ENCODE measurements at places on chromosomes 5 and 9.

- no peak for DNase-seq
Observed at GRCh38 chr5:178642351-178642909, 15.6 kb upstream of the CLK4 start.

- DNase-seq = no peak
Observed at GRCh38 chr5:172574871-172575223, 66.2 kb upstream of the NEURL1B start.

GRCh38 chr5:15334551-15335266 is 165.3 kb upstream of the FBXL7 start:
- DNase-seq = no peak

DNA sequence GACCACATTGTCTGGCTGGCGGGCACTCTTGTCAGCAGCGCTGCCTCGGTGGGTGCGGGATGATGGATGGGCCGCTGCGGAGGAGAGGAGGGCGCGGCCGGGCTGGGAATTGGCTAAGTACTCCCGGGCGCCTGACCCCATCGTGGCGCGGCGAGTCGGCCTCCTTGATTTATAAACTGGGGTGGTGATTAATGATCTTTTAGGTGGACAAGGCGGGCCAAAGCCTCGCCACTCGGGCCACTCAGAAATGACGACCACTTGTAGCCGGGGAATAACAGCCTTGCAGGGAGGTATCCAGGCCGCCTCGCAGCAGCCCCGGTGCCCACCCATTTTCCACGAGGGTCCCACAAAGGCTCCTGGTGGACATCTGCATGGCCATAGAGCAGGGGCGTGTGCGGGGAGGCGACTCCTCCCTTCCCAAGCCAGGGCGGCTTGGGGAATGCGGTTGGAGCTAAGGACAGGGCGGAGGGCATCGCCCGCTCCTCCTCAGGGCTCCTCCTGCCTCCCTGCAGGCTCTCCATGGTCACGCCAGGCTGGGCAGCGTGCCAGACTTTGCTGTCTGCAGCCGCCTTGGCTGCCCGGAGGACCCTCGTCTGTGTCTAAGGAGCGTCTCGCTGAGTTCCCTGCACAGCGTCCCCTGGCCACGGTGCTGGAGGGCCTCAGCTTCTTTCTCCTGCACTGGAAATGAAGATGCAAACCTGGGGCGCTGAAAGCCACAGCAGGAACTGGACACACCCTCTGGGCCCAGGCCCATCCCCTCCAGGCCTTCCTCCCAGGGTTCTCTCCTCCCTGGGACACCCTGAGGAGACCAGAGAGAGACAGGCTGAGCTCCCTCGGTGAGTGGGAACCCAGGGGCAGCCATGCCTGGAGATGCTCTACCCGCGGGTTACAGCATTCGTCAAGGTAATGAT is 287.4 kb upstream of the IRX4 start:
- no peak for DNase-seq

DNA sequence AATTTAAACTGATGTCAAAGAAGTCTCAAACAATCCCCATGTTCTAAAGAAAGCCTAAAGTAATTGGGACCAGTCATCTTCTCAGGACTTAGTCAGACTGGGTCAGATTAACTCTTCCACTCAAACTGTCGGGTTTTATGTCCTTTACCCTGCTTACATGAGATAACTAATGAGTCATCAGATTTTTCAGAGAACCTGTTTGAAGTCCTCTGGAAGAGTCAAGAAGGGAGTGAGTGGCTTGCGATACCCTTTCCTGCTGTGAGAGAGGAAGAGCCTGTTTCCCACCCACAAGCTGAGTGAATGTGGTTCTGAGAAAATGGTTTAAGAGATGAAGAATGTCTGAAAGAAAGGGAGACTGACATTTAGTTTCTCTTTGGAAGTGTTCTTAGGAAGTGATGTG is 1866.7 kb upstream of the C9orf72 start:
- no peak for DNase-seq

DNA sequence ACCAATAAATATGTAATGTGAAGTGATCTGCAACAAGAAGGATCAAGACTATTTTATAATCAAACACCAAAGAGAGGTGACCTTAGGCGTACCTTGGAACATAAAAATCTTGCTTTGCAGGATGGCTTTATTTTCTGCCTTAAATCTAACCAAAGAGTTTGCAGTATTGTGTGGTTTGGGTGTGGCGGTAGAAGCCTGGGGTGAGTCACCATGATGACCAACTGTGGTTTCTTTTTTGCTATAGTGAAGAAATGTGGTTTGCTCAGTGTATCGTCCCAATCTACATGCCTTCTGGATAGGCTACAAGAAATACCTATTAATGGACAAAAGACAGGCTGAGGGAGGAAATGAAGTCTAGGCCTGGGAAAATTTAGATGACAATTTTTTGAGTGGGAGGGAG is 5.1 kb upstream of the CAST start:
- DNase-seq = no peak

- DNase-seq = no peak
Observed at GRCh38 chr9:25691786-25692185, 13.5 kb upstream of the TUSC1 start.

DNA sequence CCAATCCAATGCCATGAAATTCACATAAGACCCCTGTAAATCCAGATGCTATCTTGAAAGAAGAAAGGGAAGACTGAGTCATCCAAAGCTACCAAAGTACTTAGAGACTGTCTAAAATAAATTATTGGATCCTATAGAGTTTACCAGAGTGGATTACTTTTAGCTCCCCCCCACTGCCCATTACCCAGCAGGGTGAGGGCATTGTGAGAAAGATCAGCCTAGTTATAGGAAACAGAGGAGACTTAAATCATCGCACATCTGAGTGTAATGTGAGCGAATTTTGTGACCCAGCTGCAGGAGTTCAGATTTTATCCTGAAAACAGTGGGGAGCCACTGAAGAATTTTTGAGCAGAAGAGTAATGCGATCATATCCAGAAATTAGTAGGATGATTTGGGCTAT is 1.6 kb upstream of the ENHO start:
- DNase-seq = no peak

GRCh38 chr5:174082286-174082685 is 36.8 kb downstream of the NSG2 start:
- DNase-seq = no peak
